ENCODE measurements at places on chromosomes 16 and 17.

- DNase-seq, result no peak
These were observed 65.2 kb upstream of the SMIM36 start for GRCh38 chr17:55576237-55576995.

DNA sequence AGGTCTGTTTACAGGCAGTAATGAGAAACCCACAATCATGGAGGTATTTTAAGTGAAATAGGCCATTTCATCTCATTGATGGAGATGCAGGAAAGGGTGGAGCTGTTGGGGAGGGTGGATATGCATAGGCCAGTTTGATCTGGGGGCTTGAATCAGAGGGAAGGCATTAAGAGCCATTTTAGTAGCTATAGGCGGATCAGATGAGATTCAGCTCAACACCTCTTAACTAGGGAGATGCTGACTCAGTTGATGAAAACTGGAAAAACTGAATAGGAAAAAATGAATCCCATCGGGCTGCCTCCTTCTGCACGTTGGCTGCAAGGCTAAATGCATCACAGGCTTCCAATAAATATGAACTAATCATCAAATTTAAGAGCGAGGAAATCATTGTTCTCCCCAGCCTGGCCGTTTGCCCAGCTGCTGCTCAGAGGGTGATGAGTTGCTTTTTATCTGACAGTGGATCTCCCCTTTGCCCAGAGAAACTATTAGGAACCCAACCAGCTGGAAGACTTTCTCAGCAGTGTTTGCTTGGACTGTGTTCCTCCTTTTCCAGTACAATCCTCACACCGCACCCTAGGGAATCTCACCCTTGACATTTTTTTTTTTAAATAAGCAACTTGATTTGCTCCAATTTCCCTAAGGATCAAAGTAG, 149.6 kb downstream of the SOX9 start:
- DNase-seq, result no peak

DNA sequence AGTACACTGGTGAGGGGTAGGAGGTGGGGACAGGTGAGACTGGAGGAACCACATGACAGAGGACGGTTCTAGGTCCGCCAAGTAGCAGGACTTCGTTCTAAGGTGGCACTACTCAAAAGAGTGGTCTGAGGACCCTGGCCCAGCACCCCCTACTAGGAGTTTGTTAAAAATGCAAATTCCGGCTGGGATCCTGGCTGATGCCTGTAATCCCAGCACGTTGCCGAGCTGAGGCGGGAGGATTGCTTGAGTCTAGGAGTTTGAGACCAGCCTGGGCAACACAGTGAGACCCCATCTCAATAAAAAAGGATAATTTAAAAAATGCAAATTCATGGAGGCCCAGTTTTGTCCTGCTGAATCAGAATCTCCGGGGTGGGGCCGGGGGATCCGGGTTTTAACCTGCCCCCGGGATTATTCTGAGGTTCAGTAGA, 59.1 kb downstream of the WSB1 start:
- no peak for DNase-seq

DNA sequence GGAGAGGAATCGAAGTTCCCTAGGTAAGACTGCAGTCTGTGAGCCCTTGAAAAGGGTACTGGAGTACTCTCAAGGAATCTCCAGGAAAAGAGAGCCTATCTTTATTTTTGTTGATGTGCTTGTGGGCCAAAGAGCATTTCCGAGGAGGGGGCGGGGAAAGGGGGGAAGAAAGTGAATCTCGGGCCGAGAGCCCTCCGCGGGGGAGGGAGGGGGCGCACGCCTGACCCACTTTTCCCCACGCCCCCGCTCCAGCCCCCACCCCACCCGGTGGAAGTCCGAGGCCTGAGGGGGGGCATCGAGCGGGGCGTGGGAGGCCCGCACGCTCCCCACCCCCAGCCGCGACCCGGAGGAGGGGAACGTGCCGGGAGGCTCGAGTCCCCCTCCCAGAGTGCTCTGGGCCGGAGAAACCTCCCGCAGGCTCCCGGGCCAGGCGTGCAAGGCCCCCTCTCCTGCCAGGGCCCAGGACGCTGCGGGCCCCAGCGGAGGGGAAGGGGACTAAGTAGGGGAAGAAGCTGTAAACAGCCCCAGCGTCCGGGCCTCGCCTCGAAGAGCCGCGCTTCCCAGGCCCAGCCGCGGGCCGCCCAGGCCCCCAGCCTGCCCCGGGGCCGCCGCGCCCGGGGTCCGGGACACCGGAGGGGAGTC, 444 bp downstream of the HELZ start:
- no peak for DNase-seq

Data from stimulated activated CD4-positive, alpha-beta T cell treated with anti-CD3 and anti-CD28 coated beads, Interleukin-12 subunit alpha, Interleukin-12 subunit beta, amount 100 ng/mL, for 24 hours (primary cell).